ENCODE measurements at places on chromosomes 3 and 15.

- no peak for DNase-seq
These were observed 76.1 kb downstream of the SYNPR start for GRCh38 chr3:63354160-63354559.

DNA sequence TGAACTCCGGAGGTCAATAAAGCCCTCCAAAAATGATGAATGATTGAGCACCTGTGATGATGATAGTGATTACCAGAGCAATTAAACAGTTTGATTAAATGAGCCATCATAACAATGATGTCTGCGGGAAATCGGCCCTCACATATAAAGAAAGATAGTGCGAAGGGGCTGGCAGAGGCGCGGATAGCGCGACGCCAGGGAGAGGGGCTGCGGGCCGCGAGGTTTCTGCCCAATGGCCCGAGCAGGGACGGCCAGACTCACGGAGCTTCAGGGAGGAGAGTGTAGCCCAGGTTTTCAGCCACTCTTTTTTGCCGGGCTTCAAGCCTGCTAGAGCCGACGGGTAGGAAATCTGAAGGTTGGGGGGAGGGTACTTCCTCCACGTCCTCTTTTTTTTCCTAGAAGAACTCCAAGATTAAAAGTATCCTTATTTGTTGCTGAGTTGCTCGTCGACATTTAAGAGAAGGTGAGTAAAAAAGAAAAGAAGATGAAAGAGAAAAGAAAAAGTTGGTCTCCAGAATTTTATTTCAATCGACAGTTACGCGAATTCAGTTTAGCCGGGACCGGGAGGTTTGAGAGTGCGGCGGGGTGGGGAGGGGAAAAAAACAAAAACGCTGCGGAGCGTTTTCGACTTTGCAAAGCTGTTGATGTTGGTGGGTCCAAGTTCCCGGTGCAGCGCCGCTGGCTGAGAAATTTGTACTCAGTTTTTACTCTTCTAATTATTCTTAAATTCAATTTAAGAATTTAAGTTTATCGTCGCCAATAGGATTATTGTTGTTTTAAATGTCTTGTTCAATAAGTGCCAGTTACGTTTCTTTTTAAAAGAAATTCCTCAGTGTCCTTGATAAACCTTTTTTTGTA, 2.2 kb upstream of the MEIS2 start:
- DNase-seq: no peak

DNA sequence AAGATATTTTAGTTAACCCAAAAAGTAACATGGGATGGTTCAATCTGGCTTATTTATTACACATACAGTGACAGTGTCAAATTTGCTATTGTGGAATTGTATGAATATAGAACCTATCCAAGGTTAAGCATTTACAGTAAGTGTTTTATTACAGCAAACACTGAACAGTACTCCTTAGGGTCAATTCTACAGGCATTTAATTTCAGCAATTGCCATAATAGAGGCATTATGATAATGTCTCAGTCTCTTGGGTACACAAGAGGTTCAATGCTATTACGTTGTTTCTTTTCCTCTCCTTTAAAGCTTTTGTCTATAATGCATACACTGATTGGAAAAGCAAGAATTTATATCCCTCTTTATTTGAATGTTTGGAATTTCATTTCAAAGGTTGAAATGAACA, 275.7 kb upstream of the NAALADL2 start:
- DNase-seq: no peak

- DNase-seq: no peak
These were observed 247.4 kb upstream of the SATB1 start for GRCh38 chr3:18672561-18672960.

DNA sequence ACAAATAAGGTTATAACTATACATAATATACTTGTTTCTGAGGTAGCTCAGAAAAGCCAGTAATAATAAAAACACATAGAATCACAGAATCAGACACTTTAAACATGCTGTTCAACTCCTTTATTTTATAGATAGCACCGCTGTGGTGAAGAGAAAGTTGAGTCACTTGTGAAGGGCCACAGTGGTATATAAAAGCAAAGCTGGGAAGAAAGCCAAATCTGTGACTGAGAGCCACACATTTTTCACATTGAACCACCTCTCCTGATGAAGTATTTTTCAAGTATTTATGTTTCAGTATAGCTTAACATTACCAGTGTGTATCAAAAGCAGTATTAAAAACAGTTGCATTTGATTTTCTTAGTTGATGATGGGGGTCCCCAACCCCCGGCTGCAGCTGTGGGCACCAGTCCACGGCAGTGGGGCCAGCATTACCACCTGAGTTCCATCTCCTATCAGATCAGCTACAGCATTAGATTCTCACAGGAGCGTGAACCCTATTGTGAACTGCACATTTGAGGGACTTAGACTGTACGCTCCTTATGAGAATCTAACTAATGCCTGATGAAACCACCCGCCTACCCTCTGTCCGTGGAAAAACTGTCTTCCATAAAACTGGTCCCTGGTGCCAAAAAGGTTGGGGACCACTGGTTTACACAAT, 46.2 kb downstream of the TBL1XR1 start:
- DNase-seq: peak; percentile 18

DNA sequence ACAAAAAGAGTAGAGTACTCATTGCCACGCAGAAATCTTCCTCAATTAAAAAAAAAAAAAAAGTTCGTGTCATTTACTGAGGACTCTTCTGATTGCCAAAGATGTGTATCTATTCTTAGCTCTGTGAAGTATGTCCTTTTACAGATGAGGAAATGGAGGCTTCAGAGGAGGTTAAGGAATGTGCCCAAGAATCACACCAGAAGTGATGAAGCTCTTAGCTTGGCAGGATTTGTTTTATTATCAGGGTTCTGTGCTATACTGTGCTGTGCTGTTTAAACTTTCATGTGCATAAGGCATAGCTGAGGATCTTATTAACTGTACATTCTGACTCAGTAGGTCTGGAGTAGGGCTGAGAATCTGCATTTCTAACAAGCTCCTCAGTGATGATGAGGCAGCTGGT, 665.2 kb upstream of the ADAMTS9 start:
- no peak for DNase-seq
